ENCODE measurements at places on chromosomes 4 and X. TPM values are rescaled to one million over a fixed set of nuclear protein-coding genes. Genes with fewer than 3 reads are reported as not detected.
A peak's percentile ranks its signal among the peaks of the same experiment; 100 is the strongest.

Gene BTK
- total RNA-seq, result 5.9 TPM

Gene MAGEA8
- not detected for total RNA-seq

Gene PPP2R2C
- total RNA-seq, result 22.6 TPM

Gene GPR143
- 7.0 TPM for total RNA-seq

DNA sequence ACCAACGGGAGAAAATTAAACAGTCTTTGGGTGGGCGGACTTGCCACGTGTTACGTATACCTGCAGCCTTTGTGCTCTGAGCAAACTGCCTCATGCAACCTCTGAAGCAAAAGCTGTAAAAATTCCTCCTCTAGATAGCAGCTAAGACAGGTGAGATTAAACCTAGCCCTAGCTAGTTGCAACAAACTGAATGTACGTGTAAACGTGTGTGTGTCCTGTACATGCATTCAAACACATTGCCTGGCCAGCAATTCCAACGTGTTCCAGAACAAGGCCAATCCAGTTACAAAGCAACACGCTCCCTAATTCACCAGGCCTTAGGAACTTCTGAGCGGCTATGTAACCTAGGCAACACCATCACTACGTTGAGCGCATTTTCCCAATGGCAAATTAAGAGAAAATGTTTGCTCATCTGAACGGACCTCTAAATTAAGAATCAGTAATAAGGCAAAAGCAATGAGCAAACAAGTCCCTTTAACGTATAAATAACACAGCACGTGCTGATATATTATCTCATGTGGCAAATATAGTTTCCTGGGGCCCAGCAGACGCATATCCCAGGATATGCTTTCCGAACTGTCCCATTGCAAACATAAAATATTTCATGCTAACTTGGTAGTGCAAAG is 792 bp downstream of the PPID start:
- H3K36me3 ChIP-seq, result no peaks in the 10 kb centered on the region
- H3K27ac ChIP-seq, result peak overlapping the region; percentile 89
- H3K27me3 ChIP-seq, result no peaks in the 10 kb centered on the region
- no peaks in the 10 kb centered on the region for H3K4me1 ChIP-seq
- DNase-seq, result no peak

DNA sequence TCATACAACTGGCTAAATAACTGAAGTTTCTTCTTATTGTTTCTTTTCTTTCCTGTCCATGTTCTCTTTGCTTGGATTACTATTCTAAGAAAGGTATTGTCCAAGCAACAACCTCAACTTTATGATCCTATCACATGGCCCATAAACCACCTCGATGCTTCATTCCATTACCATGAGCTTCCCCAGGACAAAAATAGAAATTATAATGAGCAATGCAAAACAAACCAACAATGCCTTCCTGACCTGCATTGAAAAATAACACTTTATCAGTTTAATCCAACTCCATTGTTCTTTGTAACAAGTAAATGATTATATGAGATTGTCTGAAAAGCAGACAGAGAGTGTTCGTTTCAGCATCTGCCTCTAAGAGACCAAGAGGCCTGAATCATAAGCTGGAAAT is 148.8 kb downstream of the HS6ST2 start:
- H3K27ac ChIP-seq, result peak overlapping the region; percentile 48
- no peaks in the 10 kb centered on the region for H3K4me1 ChIP-seq
- no peak overlapping the region for H3K4me3 ChIP-seq
- no peaks in the 10 kb centered on the region for H3K27me3 ChIP-seq
- no peaks in the 10 kb centered on the region for H3K36me3 ChIP-seq
- DNase-seq, result no peak

DNA sequence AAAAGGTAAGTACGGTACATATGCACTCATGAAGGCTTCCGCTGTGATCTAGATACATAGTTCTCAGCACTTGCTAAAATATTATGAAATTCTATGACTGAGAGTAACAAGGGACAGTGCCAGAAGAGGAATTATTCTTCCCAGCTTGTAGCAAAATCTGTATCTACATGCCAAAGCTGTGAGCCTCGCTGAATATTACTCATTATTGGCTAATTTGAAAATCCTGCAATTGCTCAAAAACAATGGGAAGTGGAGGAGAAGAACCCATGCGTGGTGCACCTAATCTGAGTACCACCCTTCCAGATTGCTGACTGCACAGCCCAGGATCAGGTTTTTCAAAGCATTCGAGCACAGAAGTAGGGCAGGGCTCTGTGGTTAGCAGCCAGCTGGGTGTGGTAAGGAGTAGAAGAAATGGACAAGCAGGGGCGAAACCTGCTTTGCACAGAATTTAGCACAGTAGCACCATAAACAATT is 17.4 kb upstream of the PDCL2 start:
- H3K27me3 ChIP-seq, result no peaks in the 10 kb centered on the region
- no peak overlapping the region for H3K4me3 ChIP-seq
- no peak overlapping the region for H3K27ac ChIP-seq
- no peaks in the 10 kb centered on the region for H3K4me1 ChIP-seq
- no peaks in the 10 kb centered on the region for H3K36me3 ChIP-seq

DNA sequence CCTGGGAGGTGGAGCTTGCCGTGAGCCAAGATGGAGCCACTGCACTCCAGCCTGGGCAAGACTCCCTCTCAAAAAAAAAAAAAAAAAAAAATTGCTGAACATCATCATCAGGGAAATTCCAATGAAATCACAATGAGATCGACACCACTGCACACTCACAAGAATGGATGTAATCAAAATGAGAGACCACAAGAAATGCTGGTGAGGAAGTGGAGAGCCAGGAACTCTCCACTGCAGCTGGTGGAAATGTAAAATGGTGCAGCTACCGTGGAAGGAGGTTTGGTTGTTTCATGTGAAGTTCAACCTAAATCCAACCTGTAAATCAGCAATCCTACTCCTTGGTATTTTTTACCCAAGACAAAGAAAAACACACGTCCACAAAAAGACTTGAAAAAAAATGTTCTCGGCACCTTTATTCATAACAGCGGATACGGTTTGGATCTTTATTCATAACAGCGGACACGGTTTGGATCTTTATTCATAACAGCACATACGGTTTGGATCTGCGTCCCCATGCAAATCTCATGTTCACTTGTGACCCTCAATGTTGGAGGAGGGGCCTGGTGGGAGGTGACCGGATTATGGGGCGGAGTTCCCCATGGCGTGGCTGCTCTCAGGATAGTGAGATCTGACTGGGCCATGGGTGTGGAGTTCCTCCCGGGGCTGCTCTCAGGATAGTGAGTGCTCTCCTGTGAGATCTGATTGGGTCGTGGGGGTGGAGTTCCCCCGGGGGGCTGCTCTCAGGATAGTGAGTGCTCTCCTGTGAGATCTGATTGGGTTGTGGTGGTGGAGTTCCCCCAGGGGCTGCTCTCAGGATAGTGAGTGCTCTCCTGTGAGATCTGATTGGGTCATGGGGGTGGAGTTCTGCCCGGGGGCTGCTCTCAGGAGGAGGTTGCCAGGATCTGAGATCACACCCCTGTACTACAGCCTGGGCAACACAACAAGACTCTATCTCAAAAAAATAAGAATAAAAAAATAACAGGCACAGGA is 7.7 kb downstream of the GAK start:
- H3K4me1 ChIP-seq, result peaks cover 9% of the 10 kb centered on the region
- no peak overlapping the region for H3K27ac ChIP-seq
- no peaks in the 10 kb centered on the region for H3K27me3 ChIP-seq
- no peak overlapping the region for H3K4me3 ChIP-seq
- DNase-seq, result no peak

DNA sequence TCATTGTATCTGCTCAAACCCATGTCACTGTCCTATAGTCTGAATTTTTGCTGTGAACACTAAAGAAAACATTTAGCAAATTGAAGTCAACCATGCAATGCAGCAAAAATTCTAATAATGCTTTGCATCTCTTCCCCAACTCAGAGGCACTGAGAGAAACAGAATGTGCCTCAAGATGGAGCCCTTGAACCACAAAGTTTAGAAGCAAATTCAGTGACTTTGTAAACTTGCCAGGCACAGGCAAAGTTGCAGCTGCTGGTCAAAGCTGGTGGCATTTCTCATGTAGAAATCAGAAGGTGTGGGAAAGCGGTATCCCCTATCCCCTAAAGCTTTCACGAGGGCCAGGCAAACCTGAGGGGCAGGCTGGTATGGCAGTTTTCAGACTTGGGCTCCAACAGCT is 121.7 kb upstream of the DIPK2B start:
- peak; percentile 58 for DNase-seq
- no peak overlapping the region for H3K27ac ChIP-seq
- H3K4me1 ChIP-seq, result no peaks in the 10 kb centered on the region
- no peaks in the 10 kb centered on the region for H3K36me3 ChIP-seq
- no peaks in the 10 kb centered on the region for H3K27me3 ChIP-seq

DNA sequence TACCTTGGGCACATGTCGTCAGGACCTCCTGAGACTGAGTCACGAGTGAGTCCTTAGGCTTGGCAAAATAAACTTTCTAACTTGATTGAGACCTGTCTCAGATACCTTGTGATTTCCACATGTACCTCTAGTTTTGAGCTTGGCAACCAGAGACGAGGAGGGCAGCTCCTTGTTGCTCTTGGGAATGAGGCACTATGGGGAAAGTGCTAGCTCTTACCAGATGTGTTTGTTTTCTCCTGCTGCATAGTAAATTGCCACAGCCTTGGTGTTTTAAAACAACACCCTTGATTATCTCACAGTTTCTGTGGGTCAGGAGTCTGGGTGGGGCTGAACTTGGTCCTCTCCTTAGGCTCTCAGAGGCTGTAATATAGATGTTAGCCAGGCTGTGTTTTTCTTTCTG is 59.1 kb upstream of the MAML3 start:
- no peak overlapping the region for H3K27ac ChIP-seq
- no peaks in the 10 kb centered on the region for H3K27me3 ChIP-seq
- no peak for DNase-seq
- no peaks in the 10 kb centered on the region for H3K36me3 ChIP-seq
- no peaks in the 10 kb centered on the region for H3K4me1 ChIP-seq

GRCh38 chr4:40570348-40571077 is 59.2 kb downstream of the RBM47 start:
- H3K4me3 ChIP-seq, result no peak overlapping the region
- no peak for DNase-seq
- H3K36me3 ChIP-seq, result no peaks in the 10 kb centered on the region
- H3K27ac ChIP-seq, result no peak overlapping the region
- no peaks in the 10 kb centered on the region for H3K27me3 ChIP-seq

DNA sequence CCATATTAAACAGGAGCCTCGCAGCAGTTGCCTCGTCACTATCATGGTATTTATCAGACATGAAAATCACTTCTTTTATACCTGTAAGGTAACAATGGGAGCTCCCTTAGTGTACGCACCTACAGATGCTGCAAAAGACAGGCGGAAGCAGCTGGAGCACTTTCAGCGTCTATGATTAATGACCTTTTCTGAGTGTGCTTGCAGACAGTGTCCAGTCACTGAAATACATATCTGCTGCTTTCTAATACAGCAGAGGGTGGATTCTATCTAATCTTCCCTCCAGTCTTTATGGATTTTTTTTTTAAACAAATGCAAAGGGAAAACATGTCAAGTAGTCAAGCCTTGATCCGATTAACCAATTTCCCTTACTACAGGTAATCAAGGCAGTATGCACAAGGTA is 24.1 kb downstream of the DCTD start:
- no peaks in the 10 kb centered on the region for H3K27me3 ChIP-seq
- DNase-seq, result no peak
- H3K4me1 ChIP-seq, result no peaks in the 10 kb centered on the region
- no peak overlapping the region for H3K4me3 ChIP-seq
- H3K36me3 ChIP-seq, result no peaks in the 10 kb centered on the region

- H3K27ac ChIP-seq, result no peak overlapping the region
- no peaks in the 10 kb centered on the region for H3K27me3 ChIP-seq
- no peaks in the 10 kb centered on the region for H3K36me3 ChIP-seq
- DNase-seq, result peak; percentile 10
These were observed 37.9 kb downstream of the WDR1 start for GRCh38 chr4:10078481-10079233.
